ENCODE measurements at places on chromosomes 7 and 10. TPM values are rescaled to one million over a fixed set of nuclear protein-coding genes. Genes with fewer than 3 reads are reported as not detected.

PCDH15 gene
- total RNA-seq = not detected

TMEM270 gene
- not detected for total RNA-seq

CFTR gene
- total RNA-seq = not detected

SSC4D gene
- 1.6 TPM for total RNA-seq

CHAT gene
- total RNA-seq = not detected

ZNF117 gene
- total RNA-seq = 0.70 TPM

TRUB1 gene
- 36.2 TPM for total RNA-seq

CRTAC1 gene
- not detected for total RNA-seq

HOXA10 gene
- total RNA-seq = 6.1 TPM

LRIT1 gene
- total RNA-seq = not detected

BTRC gene
- 9.2 TPM for total RNA-seq

ZNF804B gene
- 0.17 TPM for total RNA-seq

SPDYE11 gene
- not detected for total RNA-seq

LBX1 gene
- total RNA-seq = not detected

CDC14C gene
- 0.06 TPM for total RNA-seq

FAM25A gene
- not detected for total RNA-seq

CTAGE6 gene
- not detected for total RNA-seq

ZNF239 gene
- 5.7 TPM for total RNA-seq

TUBGCP2 gene
- 54.5 TPM for total RNA-seq

SHH gene
- total RNA-seq = not detected

FRMD4A gene
- total RNA-seq = 2.3 TPM

Data from H4 (cell line).